Erythroblast (primary cell): ENCODE measurements at places on chromosomes 16 and 17.

- no peak for DNase-seq
Observed at GRCh38 chr17:42329025-42329976, 41.0 kb downstream of the STAT5A start.

DNA sequence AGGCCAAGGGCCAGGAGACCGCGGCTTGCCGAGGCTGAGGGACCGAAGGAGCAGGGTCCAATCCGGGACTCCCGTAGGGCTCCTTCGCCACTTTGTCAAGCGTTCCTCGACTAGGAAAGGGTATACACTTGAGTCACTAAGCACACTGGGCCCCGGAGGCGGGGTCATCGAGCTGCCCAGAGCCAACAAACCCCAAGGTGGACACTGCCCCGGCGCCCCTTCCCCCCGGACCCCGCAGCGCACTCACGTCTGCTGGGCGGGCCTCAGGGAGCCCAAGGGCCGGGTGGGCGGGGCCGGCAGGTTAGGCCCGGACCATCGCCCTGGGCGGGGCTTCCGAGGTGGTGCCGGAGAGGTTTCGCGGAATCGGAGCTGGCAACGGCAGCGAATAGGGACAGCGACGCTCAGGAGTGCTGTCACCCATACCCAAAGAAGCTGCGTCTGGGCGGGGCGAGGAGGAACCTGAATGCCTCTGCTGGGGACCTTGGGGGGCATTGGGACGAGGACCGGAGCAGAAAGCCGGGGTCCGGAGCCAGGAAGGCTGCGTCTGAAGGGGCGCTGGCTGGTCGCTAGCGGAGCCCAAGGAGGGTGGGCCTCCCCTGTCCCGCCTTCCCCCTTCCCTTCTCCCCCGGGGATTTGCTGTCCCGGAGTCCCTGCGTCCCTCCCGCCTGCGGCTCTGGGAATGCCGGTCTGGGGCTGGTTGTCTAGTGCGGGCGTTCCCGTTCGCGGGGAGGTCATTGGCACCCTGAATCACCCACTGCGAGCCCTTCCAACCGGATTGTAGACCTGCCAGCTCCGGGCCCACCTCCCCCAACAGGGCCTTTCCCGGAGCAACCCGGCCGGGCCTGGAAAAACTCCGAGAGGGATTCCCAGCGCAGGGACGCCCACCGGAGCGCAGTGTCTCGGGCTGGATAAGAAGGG is 118.2 kb upstream of the SMURF2 start:
- DNase-seq = peak; percentile 44

DNA sequence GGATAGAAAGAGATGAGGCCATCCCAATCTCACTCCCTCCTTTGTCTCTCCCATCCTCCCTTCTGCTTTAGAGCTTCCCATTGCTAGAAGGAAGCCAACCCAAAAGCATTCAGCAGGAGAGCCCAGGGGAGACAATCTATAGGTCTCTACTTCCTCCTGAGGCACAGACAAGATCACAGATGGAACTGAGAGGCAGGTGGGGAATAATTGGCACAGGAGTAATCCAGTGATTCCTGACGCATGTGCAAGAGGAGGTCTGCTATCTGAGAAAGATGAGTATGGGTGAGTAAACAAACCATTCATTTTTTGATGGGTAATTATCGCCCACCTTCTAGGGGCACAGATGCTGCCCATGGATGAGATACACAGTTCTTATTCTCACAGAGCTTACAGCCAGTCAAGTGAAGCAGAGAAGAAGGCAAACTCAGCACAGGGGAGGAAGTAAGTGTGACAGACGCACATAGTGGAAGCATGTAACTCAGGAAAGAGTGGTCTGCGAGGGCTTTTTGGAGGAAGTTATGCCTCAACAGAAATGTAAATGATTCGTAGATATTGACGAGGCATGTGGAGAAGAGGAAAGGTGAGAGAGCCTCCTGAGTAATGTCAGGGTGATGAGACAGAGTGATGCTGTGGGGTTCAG is 88.9 kb upstream of the HLF start:
- no peak for DNase-seq

GRCh38 chr17:39777534-39778365 is 40.0 kb downstream of the GRB7 start:
- no peak for DNase-seq

- no peak for DNase-seq
Observed at GRCh38 chr17:75288770-75289114, 491 bp downstream of the SLC25A19 start.

DNA sequence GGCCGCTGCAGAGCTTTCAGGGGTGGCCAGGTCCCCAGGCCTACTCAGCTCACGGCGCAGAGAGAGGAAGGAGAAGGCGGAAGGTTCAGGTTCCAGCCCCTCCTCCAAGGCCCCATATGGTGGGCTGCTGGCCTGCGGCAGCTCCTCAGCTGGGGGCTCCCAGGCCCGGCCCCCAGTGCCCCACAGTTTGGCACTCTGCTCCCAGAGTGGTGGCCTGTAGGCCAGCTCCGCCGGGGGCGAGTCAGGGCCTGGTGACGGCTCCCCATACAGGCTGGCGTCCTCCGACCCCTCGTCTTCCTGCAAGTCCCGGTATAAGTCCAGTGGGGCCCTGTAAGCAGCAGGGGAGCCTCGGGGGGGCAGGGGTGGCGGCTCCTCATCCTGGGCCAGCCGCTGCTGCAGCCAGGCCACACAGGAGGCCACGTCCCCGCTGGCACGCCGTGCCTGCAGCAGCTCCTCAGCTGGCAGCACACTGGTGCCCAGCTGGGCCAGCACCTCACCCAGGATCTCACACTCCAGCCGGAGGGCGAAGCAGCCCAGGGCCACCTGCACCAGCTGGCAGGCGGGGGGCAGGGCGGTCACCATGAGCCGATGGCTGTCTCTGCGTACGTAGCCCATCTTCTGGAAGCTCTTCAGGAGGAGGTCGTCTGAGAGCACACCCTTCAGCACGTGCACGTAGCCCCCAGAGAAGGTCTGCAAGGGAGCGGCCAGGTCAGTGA is 3.7 kb downstream of the SPATA2L start:
- no peak for DNase-seq

DNA sequence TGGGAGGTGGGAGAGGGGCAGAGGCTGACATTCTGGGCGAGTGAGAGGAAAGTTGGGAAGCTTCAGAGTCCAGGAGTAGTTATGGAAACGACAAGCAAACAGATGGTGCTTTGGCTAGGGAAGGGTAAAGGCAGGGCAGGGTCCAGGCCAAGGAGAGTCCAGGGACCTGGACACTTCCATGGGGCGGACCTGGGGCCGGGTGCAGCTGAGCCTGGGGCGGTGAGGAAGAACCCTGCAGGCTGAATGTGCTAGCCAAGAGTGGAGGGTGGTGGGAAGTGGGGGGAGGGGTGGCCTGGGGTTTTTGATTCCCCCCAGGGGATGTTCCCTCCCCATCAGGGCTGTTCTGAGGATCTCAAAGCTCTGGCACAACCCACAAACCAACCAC is 2.6 kb downstream of the PPP1R9B start:
- DNase-seq = peak; percentile 25
